ENCODE measurements at places on chromosomes 2 and 18.

- DNase-seq, result no peak
Observed at GRCh38 chr18:3458378-3458777, 8.4 kb downstream of the TGIF1 start.

GRCh38 chr2:230525682-230526081, 109.7 kb downstream of the SP100 start:
- DNase-seq, result no peak

DNA sequence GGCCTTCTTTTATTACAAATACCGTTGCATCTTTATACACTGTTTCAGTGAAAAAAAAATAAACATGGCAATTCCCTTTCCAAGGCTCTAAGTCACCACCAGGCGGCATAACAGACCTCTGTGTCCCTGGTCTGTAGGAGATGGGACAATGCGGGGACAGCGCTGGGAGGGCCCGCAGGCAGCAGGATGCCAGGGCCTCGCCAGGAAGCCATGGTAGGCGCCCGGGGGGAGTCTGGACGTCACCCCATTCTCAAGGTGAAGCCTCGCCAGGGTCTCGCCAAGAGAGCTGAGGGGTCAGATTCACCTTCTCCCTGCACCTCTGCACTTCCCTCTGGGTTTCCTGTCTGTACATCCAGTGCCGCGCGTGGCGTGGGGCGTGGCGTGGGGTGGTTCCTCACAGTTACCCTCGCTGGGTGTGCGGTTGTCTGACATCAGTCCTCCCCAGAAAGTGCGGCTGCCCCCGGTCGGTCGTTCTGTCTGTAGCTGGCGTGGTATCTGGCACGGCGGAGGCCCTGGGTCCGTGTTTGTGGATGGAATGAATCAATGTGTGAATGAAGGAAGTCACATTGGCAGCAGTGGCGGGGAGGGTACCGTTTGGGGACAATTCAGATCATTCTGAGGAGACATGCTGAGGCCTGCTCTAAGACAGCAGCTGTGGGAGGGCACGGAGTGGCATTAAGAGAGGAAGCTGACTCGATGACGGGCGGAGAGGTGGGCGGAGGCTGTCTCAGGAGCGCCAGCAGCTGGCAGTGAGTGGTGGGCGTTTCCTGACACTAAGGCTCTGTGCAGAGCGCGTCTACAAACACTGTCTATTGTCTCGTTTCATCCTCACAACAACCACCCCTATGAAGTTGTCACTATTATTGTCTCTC, 46.0 kb downstream of the LRRFIP1 start:
- DNase-seq, result peak; percentile 92

- DNase-seq, result no peak
Observed at GRCh38 chr2:85062565-85062964, 70.6 kb upstream of the TCF7L1 start.

DNA sequence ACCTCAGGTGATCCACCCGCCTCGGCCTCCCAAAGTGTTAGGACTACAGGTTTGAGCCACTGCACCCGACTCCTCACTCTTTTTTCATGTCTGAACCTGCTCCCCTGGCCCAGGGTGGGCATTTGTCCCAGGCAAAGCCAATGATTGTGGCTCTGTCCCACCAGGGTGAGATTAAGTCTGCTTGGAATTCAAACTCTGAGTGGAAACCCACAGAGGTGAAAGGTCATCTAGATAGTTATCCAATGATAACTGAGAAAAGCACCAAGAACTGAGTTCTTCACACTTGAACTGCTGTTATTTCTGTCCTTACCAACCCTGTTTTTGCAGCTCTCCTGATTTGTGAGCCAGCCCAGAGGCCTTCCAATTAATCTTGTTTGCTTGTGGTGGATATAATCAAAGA, 62.4 kb upstream of the ACVR1 start:
- no peak for DNase-seq

All from stimulated activated CD4-positive, alpha-beta T cell treated with anti-CD3 and anti-CD28 coated beads, Interleukin-15, amount 100 ng/mL, for 24 hours (primary cell).